ENCODE measurements at places on chromosomes 6 and 20.

DNA sequence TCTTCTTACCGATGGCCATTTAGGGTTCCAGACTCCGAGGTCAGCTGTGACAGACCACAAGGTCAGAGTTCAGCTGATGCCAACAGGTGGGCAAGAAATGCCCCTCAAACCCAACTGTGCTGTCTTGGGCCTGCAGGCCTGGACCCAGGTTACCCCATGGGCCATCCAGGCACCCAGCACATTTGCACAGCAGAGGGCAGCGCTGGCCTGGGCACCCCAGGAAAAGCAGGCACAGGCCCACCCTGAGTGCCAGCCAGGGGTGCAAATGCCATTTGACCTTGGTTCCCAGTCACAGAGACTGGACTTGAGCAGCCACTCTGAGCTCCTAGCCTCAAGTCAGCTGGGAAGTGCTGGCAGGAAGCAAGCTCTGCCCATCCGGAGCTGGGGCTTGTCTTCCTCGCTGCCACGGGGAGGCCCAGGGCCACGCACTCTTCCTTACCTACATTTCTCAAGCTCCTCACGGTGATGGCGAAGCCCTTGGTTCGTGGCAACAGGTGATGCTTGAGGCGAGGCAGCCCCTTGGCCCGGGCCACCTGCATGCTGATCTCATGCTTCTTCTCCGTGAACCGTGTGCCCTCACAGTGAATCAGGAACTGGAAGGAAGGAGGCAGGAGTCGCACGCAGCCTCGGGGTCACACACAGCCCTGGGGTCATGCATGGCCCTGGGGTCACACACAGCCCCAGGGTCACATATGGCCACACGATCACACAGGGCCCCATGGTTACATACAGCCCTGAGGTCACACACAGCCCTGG, 120.8 kb downstream of the AGPAT4 start:
- DNase-seq: no peak

- no peak for DNase-seq
These were observed 19.6 kb upstream of the SAMHD1 start for GRCh38 chr20:36971103-36971502.

DNA sequence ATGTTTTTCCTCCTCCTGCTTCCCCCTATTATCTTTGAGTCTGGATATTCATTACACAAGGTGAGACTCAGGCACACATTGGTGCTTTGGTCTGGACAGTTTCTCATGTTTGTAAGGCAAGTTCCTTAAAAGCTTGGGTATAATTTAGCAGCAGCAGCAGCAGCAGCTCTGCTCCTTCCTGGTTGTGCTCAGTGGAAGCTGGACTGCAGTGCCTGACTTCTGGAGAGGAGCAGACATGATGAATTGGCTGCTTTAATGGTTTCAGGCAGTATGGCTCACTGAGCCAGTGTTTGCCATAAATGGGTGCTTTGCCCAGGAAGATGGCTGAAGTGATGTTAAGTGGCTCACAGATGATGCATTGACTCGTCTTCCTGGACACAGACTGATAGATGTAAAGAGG, 32.4 kb downstream of the SLC9A8 start:
- no peak for DNase-seq

- DNase-seq: peak; percentile 54
These were observed 14.5 kb downstream of the GNL1 start for GRCh38 chr6:30541515-30542403.

- no peak for DNase-seq
These were observed 48.2 kb downstream of the GMDS start for GRCh38 chr6:2197177-2197671.

DNA sequence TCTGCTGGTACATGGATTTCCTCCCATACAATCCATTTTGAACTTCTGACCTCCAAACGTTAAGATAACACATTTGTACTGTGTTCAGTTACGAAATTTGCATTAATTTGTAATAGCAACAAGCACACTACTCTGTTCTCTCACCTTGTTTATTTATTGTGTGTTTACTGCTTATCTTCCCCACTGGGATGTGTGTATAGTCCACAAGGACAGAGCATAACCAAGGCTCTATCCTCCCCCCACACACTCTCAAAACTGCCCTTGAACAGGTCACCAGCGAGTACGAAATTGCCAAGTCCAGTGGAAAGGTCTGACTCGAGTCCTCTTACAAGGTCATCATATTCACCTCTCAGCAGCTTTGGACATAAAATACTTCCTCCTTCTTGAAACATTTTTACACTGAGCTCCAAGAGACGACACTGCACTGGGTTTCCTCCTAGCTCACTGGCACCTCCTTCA, 18.6 kb downstream of the ADTRP start:
- no peak for DNase-seq

- DNase-seq: no peak
These were observed 435.2 kb upstream of the CDH4 start for GRCh38 chr20:60816901-60817300.
